ENCODE measurements at places on chromosomes 12 and 14. TPM values are rescaled to one million over a fixed set of nuclear protein-coding genes. Genes with fewer than 3 reads are reported as not detected.

GRCh38 chr12:61993734-61994345, 266.4 kb upstream of the USP15 start:
- no peak for ATAC-seq

SLC38A1 gene
- 74.2 TPM for total RNA-seq

DNA sequence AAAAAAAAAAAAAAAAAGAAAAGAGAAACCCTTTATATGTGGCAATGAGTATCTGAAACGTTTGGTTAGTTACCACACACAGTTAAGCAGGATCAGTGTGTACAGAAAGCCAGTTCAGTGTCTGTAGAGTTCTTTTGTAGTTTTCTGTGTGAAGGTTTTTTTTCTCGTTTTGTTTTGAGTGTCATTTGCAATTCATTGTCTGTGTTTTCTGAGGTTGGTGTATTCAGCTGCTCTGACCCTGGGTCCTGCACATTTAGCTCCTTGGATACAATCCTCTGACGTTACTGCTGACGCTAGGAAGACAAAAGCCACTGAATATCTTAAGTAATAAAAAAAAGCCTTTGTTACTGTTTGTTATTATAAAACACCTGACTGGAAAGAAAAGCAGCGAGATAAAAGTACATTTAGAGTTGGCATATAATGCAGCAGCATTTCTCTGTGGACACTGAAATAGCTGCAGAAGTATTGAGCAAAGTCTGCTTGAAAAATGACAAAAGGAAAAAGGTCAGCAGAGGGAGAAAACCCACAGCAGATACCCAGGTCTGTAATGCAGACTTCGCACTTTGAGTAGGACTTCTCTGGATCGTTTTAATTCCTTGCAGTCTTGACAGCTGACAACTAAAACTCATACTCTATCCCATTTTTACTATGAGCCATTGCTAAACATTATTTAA, 89.0 kb downstream of the POLR3B start:
- ATAC-seq: no peak

SERPINA1 gene
- total RNA-seq: 2.7 TPM

CCDC184 gene
- total RNA-seq: 27.2 TPM

GRCh38 chr12:286531-287300, 24.1 kb upstream of the SLC6A13 start:
- ATAC-seq: no peak

PIWIL1 gene
- 0.05 TPM for total RNA-seq

GRCh38 chr12:28708918-28709371, 440.1 kb upstream of the FAR2 start:
- peak; percentile 86 for ATAC-seq

GRCh38 chr12:62625228-62625627, 158.6 kb downstream of the MON2 start:
- ATAC-seq: no peak

ZNF268 gene
- 20.0 TPM for total RNA-seq

DNA sequence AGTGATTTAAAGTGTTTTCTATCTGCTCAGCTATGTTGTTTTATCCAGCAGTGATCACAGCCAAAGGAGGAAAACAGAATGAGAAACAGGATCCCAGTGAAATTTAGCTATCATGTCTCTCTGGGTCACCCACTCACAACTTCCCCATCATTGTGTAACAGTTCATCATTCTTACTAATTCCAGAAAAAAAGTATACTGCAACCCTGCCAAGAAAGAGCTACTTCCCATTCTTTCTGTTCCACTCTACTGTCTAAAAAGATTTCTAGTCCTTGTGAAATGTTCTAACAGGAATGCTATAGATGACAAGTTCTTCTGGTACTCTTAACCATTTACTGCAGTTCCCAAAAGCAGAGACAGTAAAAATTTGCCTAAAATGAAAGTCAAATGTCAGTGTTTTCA, 39.2 kb upstream of the CD163 start:
- ATAC-seq: no peak

GRCh38 chr12:117468016-117468415, 106.6 kb upstream of the NOS1 start:
- no peak for ATAC-seq

DNA sequence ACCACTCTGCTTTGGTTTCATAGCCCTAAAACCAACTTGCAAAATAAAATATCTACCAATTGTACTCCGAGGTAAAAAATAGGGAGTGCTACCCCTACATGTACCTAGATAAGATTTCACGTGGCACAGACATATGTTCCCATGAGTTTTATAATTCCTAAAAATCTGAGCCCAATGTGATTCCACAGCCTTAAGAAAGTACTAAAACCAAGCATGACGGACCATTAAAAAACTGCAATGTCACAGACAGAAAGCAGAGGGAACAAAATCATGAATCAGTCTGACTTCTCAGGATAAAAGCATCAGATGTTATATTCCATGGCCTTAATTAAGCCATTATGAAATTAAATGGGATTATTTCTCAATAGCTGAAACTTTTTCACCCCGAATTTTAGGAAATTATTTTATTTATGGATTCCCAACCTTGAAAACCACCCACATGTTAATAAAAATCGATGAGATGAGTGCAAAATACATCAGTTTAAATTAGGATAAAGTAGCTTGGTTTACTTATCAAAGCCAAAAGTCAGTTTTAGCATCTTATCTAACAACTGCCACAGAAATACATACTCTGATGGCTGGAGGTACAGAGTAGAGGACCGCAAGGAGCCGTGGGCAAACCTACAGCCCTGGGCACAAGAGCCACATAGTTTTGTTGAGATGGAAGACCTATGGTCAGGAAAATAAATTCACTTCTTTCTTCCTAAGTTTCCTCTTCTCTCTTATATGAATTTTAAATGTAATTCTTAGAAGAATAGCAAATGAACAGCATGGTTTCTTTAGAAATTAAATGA, 4.5 kb downstream of the ITPR2 start:
- no peak for ATAC-seq

- ATAC-seq: no peak
Observed at GRCh38 chr14:24665440-24665991, 31.5 kb upstream of the GZMB start.

DNA sequence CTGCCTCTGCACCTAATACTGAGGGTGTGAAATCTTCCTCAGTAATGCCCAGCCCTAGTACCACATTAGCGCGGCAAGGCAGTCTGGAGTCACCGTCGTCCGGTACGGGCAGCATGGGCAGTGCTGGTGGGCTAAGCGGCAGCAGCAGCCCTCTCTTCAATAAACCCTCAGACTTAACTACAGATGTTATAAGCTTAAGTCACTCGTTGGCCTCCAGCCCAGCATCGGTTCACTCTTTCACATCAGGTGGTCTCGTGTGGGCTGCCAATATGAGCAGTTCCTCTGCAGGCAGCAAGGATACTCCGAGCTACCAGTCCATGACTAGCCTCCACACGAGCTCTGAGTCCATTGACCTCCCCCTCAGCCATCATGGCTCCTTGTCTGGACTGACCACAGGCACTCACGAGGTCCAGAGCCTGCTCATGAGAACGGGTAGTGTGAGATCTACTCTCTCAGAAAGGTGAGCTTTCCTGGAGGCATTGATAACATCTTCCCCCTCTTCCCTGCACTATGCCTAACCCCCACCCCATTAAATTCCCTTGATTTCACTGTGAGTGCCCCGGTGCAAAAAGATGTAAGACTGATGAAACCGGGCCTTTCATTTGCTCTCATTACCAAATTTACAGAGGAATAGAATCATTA, 291.4 kb downstream of the NAV3 start:
- ATAC-seq: no peak

GRCh38 chr12:131074221-131075083, 120.7 kb downstream of the ADGRD1 start:
- no peak for ATAC-seq

KRT78 gene
- 1.0 TPM for total RNA-seq

DNA sequence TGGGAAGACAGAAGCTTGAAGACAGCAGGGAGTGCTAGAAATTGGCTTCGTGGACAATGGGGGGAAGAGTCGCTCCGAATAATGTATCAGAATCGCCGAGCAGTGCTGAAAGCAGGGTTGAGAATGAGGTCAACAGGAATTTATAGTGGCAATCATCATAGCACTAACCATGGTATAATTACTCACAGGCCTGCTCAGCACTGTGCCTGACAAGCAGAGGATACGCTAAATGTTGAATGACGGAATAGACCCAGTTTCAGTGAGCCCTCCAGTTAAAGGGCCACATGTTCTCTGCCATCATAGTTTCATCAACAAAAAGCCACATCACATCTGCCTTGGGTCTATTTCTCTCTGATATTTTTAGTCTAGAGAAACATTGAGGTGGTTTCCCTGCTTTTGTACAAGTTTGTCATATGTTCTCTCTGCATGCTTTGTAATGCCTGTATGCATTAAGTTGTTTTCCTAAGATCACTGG, 130.3 kb upstream of the EGLN3 start:
- ATAC-seq: peak; percentile 92

- ATAC-seq: no peak
Observed at GRCh38 chr12:23617749-23618148, 331.7 kb downstream of the SOX5 start.

GRCh38 chr12:124856132-124856841, 7.4 kb downstream of the SCARB1 start:
- peak; percentile 36 for ATAC-seq

GRCh38 chr14:89909586-89909985, 44.9 kb downstream of the EFCAB11 start:
- no peak for ATAC-seq

MNAT1 gene
- 48.5 TPM for total RNA-seq

Data from motor neuron (in vitro differentiated cells).